ENCODE measurements at places on chromosomes 6 and 20.

- no peak for DNase-seq
Observed at GRCh38 chr6:100382031-100382430, 82.7 kb downstream of the SIM1 start.

GRCh38 chr6:165308926-165309731 lies at the start of gene C6orf118:
C6orf118 (minus strand) TSS chr6:165309605; CDS start chr6:165309586, 19 bp downstream.
- no peak for DNase-seq

DNA sequence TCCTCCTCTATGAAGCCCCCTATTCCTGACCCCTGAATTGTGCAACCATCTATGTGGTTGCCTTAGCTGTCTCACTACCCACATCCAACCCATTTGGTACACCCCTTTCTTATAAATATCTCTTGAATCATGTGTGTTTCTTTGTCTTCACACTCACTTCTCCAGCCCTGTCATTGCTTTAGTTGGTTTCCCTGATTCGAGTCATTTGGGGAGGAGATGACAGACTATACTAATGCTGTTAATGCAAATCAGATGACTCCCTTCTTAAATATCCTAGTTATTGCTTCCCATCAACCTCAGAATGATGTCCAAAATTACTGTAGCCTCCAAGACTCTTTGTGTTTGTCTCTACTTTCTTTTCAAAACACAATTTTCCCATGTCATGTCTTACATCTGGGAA lies 23.0 kb downstream of the SLC35D3 start:
- no peak for DNase-seq

- DNase-seq = no peak
Observed at GRCh38 chr6:131628726-131629125, 684 bp upstream of the MED23 start.

Data from CD4-positive, CD25-positive, alpha-beta regulatory T cell (primary cell).